Stimulated activated CD4-positive, alpha-beta T cell treated with anti-CD3 and anti-CD28 coated beads, Interleukin-1b, Interleukin-23, amount 100 ng/mL, for 48 hours (primary cell): ENCODE measurements at places on chromosomes 2 and 18.

DNA sequence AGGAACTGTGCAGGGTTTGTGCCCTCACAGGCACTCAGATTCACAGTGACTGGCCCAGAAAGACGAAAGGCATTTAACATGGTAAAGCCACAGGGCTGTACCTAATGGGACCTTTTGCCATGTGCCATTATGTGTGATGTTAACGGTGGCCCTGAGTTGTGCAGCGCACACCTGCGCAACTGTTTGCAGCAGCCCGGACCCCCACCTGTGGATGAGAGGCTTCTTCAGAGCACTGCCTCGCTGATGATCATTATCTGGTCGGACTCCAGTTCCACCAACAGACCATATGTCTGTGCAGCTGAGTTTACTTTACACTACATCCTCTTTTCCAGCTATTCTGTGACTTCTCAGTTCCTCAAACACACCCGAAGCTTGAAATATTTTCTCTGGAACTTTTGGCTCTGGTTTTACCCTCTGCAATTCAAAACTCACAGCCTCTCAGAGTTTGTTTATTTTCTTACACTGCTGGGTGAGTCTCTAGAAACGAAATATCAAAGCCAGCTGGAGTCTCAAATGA, 35.6 kb upstream of the UBE2F start:
- no peak for DNase-seq

DNA sequence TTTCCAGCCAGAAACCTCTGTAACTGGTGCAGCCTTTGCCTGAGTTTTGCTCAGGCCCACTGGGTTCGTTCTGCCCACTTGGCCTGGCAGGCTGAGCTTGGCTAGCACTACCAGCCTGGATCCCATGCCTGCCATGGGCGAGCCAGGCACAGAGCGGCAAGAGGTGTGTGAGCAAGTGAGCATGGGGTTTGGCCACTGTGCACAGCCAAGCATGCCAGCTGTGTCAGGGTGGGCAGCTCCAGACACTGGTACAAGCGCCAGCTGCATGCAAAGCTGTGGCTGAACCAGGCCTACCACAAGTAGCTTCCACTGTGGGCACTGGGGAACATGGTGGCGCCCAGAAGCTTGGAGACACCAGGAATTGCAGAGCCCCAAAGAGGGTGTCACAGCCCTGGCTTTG, 56.3 kb upstream of the LDAH start:
- DNase-seq: no peak

GRCh38 chr2:119943058-119943457, 69.8 kb upstream of the EPB41L5 start:
- no peak for DNase-seq

DNA sequence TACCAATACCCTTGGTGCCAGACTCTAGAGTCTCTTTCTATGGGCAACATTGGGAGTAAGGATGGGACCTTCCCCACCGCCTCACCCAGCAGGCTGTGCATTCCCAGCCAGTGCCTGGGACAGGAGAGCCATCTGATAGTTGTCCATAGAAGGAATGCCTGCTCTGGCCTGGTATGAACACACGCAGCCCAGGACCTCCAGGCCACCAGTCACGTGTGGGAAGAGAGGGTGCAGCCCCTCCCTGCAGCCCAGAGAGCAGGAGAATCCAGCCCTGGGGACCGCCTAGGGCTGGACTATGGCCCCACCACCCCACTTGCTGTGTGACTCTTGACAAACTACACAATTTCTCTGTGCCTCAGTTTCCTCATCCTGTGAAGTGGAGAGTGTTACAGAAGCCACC, 52.5 kb upstream of the ID2 start:
- DNase-seq: no peak

DNA sequence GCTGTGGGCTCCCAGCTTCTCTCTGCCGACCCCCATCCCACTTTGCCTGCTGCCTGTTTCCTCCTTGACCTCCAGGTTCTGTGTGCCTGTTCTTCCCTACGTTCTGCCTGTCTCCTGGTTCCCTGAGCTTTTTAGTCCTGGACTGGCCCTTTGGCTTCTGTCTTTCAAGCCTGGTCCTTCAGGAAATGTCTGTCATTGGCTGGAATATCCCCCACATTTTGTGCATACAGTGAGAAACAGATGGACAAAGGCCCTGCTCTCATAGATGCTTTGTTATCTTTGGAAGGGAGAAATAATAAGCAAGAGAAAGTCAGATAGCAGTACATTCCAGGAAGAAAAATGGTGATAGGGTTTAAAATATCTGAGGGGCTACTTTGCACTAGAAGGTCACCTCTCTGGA, 5.7 kb downstream of the MGAT5 start:
- DNase-seq: no peak

DNA sequence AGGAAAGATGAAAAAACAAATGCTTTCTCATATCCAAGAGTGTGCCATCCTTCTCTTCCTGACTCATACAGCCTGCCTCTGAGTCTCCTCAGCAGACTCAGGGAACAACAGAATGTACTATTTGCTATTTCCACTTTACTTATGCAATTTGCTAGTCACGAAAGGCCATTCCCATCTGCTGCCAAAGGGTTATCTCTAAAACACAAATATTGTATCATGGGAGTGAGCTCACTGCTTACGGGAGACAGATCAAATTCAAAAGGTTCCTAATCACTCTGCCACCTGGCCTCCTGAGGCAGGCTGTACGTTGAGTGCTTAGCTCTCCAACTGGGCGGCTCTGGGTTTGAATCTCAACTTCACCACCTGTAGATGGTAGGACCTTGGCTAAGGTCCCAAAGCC, 92.0 kb downstream of the GAREM1 start:
- DNase-seq: no peak

DNA sequence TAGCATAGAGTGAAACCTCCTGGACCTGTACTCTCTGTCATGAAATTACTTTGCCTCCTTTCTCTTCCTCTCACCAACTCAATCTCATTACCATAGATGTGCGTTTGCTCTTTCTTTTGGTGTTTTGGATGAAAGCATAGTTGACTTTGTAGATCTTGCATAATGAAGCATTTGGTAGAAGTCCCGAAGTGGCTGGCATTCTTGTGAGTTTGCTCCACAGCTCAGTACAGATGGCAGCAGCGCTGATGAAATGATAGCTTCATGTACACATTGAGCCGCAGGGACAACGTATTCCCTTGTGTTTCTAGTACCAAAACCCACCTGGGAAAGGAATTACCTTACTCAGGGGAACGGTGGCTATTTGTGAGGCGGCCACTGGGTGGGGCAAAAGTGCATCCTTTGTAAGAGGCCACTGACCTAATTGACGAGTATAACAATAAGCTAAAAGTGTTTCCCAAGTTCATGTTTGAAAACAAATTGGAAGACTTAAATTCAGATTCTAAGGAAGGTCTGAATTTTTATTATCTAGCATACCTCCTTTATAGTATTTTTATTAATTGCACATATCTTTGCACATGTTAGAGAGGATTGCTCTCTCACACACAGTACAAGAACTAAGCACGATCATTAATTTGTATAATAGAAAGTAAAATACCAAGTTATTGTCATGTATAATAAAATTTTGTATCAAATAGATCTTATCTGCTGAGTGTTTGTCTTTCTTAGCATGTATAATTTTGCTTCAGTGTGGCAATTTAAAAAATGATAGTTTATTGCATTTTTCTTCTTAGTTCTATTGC, 25.4 kb upstream of the CDH7 start:
- no peak for DNase-seq
